MCF 10A (cell line): ENCODE measurements at places on chromosomes 1 and 21. TPM values are rescaled to one million over a fixed set of nuclear protein-coding genes. Genes with fewer than 3 reads are reported as not detected.

The HENMT1 gene
- not detected in 2 replicates for total RNA-seq

- no peak for DNase-seq
Measured at GRCh38 chr21:34724131-34724856, 55.5 kb downstream of the CLIC6 start.

The PIP5K1A gene
- total RNA-seq: 150 and 163 TPM in 2 replicates

DNA sequence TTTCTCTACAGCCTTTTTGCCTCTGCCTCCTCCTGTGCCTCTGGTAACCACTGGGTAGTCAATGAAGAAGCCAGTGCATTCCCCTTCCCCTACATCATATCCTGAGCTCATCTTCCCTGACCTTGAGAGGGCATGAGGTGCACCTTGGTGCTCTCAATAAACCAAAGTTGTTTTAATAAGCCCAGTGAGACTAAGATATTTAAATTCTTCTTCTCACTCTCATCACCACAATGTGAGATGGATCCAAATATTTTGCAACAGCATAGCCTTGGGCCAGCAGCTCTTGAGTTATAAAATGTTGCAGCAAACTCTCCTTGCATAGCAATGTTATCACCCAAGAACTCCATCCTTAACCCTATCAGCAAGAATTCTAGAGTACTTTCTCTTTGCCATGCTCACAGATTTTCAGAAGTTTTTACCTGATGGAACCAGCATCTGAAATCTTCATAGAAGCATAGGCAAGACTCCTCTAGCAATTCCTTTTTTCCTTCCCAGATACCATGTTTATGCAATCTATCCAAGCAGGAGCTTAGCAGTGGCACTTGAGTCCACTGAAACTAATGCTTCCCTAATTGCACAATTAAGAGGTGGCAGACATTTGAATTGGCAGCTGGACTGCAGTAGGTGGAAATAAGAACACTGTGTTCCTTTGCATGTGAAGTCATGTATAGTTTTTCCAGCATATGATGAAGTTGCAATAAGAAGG is 36.8 kb downstream of the CDC7 start:
- DNase-seq: peak; percentile 66

DNA sequence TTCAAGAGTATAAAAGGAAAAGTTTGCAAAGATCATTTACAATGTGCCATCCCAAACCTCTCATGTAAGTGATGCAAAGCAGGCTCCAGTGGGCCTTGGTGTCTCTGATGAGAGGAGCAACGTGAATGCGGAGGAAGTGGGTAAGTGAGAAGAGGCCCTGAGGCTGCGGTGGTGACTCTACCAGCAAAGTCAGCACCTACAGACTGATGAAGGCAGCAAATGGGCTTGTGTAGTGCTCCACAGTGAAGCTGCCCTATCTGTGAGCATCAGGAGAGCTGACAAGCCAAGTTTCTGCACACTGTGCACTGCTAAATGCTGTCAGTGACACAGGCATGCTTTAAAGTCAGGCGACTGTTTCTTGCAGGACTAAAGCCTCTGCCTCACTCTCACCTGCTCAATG is 15.6 kb upstream of the RAP1A start:
- no peak for DNase-seq

The RORC gene
- 0.40 and 0.81 TPM in 2 replicates for total RNA-seq
